Kasumi-1 (cell line): ENCODE measurements at places on chromosomes 4 and X.

DNA sequence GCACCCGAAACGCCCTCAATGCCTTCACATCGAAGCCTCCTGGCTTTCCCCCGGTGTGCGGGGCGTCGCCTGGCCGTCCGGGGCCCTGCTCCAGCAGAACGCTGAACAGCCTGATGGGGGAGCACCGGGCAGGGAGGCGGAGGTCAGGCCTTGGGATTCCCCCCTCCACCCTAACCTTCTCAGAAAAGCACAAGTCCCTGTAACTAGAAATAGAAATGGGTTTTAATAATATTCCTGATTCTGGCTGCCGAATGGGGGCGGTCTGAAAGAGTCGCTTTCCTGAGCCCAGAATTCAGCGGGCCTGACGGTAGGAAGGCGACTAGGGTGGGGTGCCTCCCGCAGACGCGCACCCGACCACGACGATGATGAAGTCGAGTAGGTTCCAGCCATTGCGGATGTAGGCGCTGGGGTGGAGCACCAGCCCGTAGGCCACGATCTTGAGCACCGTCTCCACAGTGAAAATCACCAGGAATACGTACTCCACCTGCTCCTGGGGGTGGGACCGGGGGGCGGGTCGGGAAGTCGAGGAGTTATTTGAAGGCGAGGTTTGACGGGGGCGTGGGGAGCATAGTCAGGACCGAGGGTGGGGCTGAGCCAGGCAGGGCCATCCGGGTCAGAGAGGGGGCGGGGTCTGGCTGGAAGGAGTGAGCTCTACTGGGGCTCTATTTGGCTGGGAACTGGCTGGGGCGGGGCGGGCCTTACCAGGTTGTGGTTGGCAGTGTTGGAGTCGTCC, 2.5 kb downstream of the CACNA1F start:
- DNase-seq, result no peak

- DNase-seq, result no peak
Measured at GRCh38 chr4:32106767-32107166, 1386.6 kb downstream of the PCDH7 start.

- DNase-seq, result no peak
Measured at GRCh38 chr4:4986841-4987240, 32.4 kb downstream of the CYTL1 start.

DNA sequence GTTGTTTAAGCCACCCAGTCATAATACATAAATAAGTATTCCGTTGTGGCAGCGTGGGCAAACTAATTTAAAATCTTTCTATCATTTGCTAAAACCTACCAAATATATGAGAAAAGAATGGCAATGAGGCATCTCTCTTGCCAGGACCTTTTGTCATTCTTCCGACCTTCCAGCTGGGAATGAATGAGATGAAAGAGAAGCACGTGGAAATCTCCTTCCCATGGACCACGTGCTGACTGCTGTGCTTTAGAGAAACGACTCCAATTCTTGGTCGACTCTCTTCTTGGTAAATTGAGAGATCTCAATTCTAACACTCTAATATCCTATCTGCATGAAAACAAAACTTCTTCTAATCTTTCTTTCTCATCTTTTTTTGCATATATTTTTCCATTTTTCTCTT, 116.5 kb downstream of the COL25A1 start:
- DNase-seq, result no peak

DNA sequence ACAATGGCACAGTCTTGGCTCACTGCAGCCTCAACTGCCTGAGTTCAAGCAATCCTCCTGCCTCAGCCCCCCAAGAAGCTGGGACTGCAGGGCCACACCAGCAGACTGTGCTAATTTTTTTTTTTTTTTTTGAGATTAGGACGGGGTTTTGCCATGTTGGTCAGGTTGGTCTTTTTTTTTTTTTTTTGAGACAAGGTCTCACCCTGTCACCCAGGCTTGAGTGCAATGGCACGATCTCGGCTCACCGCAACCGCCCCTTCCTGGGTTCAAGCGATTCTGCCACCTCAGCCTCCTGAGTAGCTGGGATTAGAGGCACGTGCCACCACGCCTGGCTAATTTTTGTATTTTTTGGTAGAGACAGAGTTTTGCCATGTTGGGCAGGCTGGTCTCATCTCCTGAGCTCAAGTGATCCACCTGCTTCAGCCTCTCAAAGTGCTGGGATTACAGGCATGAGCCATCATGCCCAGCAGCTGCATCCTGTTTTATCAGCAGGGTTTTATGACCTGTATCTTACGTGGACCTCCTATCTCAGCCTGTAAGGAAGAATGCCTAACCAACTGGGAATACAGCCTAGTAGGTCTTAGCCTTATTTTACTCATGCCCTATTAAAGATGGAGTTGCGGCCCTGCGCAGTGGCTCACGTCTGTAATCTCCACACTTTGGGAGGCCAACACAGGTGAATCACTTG, 13.2 kb upstream of the MRPL1 start:
- no peak for DNase-seq

DNA sequence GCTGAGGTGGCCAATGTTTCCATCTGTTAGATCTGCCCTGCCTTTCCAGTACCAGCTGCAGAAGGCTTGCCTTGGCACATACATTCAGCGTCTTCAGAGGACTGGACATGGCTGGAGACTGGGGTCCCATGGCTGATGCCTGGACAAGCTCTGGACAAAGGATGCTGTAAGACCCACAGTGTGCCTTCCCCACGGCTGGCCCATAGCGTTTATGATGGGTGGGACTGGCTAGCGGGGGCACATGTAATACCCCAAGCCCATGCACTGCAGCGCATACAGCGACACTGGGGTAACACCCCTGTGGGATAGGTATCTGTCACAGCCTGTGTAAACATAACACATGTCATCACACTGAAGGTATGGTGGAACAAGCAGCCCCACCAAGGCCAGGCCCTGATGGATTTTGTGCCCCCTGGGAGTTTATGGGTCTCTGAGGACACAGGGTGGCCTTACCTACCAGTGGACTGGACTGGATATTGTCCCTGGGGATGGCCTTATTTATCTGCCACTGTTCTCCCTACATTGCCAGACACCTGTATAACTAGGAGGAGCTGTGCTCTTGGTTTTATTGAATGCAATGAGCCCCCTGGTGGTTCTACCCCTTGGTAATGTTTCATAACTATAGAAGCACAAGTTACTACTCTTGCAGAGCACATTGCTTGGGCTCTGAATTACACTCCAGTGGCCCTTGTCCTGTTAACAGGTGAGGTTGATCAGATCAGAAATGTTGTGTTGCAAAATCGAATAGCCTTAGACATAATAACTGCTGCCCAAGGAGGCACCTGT, 34.3 kb upstream of the TACR3 start:
- DNase-seq, result no peak

GRCh38 chrX:20432746-20433387, 166.2 kb upstream of the RPS6KA3 start:
- no peak for DNase-seq

- DNase-seq, result no peak
Measured at GRCh38 chr4:42385516-42385915, 11.8 kb upstream of the SHISA3 start.

- no peak for DNase-seq
Measured at GRCh38 chr4:95158626-95159025, 390.1 kb downstream of the UNC5C start.

GRCh38 chr4:68162196-68162595, 32.5 kb upstream of the TMPRSS11F start:
- DNase-seq, result no peak

- DNase-seq, result no peak
Measured at GRCh38 chr4:172778583-172778982, 390.0 kb upstream of the GALNT7 start.

DNA sequence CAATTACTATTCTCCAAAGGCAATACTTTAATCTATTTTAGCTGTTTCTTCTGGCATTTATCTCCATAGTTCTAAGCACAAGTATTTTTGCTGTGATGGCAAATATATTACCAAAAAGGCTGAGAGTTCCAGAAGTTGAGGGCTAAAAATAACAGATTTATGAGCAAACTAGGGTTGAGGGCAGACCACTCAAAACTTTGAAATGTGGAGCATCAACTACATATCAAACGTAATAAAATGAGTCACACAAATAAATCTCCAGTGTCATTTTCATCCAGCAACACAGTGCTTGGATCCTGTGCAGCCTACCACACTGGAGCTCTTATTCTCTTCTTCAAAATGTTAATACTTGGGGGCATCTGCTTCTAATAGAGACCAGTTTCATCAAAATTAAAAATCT, 163.9 kb downstream of the HS3ST1 start:
- DNase-seq, result no peak

GRCh38 chrX:22164770-22165388, 107.8 kb upstream of the CBLL2 start:
- DNase-seq, result no peak

DNA sequence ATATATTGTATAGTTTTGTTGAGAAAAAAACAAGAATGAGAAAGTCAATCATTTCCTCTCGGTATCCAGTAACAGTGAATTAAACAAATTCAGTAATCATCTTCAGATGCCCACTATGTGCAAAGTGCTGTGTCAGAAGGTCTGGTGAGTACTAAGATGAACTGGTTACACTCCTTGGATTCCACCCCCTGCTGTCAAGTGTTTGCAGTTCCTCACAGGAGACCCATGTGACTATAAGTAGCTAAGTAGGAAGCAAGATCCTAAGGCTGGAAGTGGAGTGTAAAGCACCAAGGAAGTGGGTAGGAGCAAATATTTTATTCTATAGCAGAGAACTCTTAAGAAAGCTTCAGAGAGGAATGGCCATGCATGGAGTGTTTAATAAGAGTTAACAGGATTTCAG, 73.6 kb downstream of the SNX25 start:
- DNase-seq, result peak; percentile 29

- no peak for DNase-seq
Measured at GRCh38 chr4:6560416-6561172, 14.4 kb upstream of the MAN2B2 start.

GRCh38 chr4:177105536-177105935, 204.1 kb upstream of the NEIL3 start:
- no peak for DNase-seq

DNA sequence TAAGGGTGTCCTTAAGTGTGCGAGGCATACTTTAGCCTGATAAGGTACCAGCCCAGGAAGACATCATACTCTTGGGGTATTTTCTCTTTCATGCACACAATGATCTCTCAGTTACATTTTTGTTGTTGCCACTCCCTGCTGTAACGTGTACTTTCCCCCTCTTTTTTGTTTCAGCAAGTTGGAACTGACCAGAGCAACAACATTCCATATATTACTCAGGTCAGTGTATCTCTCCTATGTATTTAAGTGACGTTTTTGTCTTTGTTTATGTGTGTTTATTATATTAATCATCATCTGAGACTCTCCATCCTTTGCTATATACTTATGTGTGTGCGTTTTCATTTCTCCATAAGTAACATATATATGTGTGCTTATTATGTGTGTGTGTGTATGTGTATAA, 71.3 kb upstream of the VBP1 start:
- no peak for DNase-seq

- DNase-seq, result no peak
Measured at GRCh38 chr4:150237110-150237872, 159.0 kb downstream of the DCLK2 start.

GRCh38 chrX:47172549-47172948, 21.1 kb upstream of the UBA1 start:
- no peak for DNase-seq

DNA sequence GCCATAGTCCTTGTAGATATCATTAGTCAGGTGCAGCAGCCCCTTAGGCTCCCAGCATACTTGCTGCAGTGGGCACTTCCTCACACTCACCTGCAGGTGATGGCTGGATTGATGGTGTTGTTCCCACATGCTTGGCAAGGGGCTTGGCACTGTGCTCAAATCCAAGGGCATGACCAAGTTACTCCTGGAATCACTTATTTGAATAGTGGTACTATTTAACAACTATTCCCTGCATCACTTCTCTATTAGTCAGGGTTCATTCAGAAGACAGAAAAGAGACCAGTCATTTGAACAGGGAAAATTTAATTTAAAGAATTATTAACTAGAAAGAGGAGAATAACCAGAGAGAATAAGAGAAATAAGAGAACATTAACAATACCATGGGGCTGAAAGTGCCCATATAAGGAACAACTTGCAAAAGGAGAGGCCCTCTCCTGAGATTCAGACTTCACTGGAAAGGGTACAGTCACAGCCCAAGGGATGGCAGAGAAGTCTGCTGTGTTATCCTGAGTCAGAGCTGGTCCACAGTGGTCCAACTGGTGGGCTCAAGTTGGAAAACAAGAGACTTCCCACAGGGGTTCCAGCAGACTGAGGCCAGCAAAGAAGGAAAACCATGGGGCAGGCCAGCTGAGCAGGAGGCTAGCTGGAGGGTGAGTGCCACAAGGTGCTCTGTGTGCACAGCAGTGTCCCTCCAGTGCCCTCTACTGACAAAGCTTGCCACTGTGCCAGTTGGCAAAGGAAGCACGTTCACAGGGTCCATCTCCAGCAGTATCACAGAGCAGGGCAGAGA, 9.8 kb downstream of the SPP1 start:
- DNase-seq, result peak; percentile 52

DNA sequence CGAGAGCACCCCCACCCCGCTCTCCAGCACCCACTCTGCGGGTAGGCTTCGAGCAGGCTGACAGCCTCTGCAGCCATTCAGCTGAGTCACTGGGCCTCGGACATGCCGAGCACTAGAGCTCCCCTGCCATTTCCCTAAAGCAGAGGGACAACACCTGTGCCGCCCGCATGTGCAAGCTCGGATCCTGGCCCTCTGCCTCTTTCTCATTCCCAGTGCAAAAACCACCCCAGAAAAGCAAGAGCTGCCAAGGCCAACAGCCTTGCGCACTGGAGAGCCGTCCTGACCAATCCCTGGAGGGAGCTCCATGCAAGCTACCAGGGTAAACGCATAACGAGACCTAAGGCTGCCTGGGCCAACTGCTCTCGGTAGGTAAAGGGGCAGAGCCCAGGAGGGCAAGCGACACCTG, 5.3 kb downstream of the HCFC1 start:
- no peak for DNase-seq

GRCh38 chr4:143641361-143641760, 59.1 kb downstream of the FREM3 start:
- no peak for DNase-seq

GRCh38 chr4:84971319-84971932, 4.9 kb upstream of the WDFY3 start:
- DNase-seq, result peak; percentile 75

DNA sequence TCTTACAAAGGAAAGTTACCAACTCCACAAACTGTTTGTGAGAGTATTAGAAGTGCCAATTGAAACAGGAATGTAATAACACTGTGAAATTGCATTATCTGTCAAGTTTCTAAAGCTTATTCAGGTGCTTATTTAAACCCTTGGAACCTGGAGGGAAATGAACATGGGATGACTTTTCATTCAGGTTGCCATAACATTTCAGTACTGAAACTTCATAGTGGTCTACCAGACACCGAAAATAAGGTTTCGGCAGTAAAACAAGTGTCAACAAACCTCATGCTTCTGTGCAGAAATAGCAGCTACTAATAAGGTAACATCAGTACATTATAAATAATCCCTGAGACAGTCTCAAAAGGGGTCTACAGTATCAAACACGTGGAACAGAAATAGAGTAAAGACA, 890.7 kb upstream of the INTU start:
- DNase-seq, result no peak
